Activated CD8-positive, alpha-beta T cell treated with anti-CD3 and anti-CD28 coated beads, Interleukin-2, amount 10 ng/mL, durations not matched to agents 7 days and 5 days (primary cell): ENCODE measurements at places on chromosomes 2 and 18. TPM values are rescaled to one million over a fixed set of nuclear protein-coding genes. Genes with fewer than 3 reads are reported as not detected.

DNA sequence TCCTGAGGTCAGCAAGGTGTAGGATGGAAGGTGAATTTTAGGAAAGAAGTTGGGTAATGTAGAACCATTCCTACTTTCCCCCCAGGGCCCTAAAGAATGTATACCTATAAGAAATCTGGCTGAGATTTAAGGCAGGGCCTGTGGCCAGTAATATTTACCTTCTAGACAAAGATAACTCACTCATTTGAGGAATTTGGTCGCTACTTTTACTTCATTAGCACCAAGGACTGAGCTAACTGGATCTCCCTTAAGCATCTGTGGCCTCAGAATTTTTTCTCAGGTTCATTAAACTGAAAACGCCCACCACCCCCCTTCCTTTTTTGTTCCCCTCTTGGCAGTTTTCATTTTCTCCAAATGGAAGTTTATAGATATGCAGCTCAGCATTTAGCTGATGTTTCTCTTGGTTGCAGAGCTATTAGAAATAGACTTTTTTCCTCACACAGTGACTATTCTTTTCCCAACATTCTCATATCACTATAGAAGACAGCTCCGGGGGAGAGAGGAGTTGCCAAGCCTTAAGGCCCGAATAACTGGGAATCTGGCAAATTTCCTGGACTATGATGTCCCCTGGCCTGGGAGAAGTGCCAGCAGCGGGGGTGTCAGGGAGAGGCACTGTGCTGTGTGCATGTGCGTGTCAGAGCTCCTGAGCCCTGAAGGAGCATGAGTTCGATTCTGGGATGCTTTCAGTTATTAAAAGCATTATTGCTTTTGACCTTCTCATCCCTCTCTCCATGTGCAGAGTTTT lies 310.9 kb downstream of the PRKCE start:
- no peak for DNase-seq

GRCh38 chr18:77066101-77066500 lies 66.5 kb downstream of the MBP start:
- no peak for DNase-seq

DNA sequence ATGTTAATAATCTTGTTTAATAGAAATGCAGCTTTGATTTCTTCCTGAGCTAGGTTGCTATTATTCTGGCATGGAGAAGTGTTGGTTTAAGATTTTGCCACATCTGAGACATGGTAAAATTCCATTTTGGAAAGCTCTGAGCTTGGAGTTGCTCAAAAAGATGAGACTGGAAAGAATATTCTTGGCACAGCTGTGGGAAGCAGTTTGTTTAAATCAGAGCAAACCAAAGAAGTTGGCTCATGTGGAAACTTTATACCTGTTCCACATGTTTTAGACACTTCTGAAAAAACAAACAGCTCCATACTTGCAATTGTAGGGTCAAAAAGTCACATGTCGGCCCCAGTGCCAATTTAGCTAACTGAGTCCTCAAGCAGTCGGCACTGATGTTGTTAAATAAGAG lies 116.6 kb downstream of the SLC4A3 start:
- no peak for DNase-seq

- DNase-seq = no peak
Observed at GRCh38 chr2:30865892-30866681, 58.8 kb upstream of the CAPN13 start.

DNA sequence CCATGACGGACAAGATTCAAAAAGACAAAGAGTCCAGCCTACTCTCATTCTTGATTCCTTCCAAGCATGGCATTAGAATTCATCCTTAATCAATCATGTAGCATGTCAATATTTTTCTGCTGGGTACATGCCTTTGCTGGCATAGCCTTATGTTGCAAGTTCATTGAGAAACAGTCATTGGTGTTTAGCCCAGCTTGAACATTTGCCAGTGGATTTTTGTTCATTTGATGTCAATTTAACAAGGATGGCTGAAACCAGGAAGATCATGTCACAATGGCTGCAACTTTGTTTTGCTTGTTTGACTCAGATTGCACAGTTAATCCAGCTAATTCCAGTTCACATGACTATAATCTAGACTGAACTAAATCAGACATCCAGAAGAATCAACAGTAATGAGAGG lies 1132.2 kb downstream of the LRP1B start:
- no peak for DNase-seq

- DNase-seq = no peak
Observed at GRCh38 chr2:203535784-203536585, 884 bp upstream of the RAPH1 start.

GRCh38 chr18:45518311-45519155 lies 96.7 kb upstream of the SLC14A2 start:
- no peak for DNase-seq

DNA sequence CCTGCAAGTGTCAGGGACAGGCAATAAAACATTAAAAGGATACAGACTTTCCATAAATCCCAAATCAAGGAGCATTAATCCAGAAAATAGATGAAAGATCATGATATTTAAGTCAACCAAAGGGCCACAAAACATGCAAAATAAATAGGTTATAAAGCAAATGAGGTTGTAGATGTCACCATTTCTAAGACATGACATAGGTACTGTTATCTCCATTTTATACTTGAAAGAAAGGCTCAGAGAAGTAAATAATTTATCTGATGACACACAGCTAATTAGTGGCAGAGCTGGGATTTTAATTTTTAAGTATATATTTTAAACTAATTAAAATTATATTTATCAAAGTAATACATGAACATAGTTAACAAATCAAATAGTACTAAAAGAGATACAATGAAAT lies 301.8 kb downstream of the AGPS start:
- no peak for DNase-seq

DNA sequence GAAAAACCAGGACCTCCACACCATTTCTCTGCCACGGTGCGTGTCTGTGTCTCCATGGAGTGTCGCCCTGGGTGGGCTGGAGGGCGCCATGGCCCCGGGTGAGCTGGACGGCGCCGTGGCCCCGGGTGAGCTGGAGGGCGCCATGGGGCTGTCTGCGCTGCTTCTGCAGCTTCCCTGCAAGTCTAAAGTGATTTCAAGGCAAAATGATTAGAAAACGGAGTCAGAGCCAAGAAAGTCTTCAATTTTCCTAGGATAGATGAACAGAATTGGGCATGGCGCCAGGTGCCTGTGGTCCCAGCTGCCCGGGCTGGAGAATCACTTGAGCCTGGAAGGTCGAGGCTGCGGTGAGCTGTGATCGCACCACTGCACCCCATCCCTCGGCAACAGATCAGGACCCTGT lies 27.7 kb upstream of the NFATC1 start:
- DNase-seq = no peak

DNA sequence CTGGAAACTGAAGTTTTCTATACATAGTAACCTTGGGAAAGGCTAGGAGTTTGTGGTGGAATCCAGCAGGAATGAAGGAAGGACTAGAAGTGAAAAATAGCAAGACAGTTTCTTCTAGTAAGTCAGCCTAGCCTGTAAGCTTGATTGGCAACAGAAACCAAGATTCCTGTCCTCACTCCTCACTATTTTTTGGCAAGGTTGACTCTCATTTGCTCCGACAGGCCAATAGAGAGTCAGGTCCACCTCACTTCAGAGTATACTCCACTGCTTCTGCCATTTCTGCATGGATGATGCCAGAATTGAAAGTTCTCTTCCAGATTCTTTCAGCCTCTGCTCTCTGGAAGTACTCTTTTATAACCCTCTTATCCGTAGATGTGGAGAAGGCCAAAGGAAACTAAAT lies 352.4 kb downstream of the ZNF516 start:
- DNase-seq = no peak

GRCh38 chr18:63439334-63439733 lies 17.1 kb upstream of the VPS4B start:
- peak; percentile 59 for DNase-seq

DNA sequence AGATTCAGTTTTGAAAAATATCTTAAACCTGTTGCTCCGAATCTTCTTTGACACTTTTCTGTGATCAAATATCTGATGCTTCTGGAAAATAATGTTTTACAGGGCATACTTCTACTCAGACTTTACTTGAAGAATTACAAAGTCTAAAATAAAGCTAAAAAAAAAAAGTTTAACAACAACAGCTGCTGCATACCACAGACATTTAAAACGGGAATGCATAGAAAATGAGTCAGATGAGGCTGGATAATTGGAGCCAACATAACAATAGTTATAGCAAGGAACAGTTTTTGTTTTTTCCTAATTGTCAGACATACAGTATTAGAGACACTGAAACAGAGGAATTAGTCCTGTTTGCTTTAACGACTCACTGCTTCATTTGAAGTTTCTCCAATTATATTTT lies 1090.2 kb downstream of the SUCLG1 start:
- no peak for DNase-seq

- DNase-seq = no peak
Observed at GRCh38 chr2:224927011-224927410, 115.3 kb downstream of the DOCK10 start.

GRCh38 chr2:195559431-195559914 lies 97.6 kb upstream of the SLC39A10 start:
- DNase-seq = peak; percentile 95

GRCh38 chr2:150495993-150496627 lies 8.6 kb upstream of the RND3 start:
- no peak for DNase-seq

DNA sequence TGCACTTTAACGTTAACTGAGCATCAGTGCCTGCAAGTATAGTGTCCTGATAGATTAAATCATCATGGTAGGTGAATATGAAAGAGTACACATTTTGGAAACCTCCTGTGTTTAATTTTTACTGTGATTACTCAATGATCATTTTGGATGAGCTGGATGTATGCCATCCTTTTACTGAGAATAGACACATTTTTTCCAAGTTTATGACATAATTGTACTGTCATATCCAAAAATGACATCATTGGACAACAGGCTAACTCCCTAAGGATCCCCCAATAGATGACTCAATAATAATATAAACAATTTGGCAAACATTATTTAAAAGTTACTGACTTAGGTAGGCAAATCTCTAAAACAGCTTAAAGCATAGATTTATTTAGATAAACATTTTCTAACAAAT lies 410.8 kb upstream of the REG3G start:
- DNase-seq = no peak

DNA sequence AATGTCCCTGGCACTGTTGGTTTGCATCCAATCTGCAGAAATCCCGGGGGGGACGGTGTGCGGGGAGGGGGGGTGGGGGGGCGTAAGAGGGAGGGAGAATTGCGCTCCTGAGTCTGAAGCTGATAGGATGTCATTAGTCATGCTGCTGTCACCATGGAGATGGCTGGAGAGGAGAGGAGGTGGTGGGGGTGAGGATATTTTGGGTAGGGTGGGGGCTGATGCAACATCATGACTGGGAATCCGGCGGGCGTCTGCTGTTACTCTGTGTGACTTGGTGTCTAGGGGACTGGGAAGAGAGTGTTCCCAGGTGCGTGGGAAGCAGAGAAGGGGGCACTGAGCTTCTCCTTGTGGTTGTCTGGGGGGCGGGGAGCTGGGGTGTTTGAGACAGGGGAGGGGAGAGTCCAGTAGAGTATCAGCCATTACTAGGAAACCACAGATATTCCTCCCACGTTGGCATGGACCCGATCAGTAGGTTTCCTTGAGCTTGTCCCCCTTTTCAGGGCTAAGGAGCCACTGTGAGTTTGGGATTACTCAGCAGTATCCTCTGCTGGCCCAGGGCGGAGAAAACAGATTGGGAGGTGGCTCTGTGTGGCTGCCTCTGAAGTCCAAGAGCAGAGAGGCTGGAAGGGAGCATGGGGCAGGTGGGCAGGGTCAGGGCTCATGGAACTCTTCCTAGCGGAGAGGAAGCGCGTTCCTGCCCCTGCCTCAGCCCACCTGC lies 18.9 kb downstream of the TET3 start:
- no peak for DNase-seq

GRCh38 chr2:108625186-108625827 lies 91.0 kb downstream of the LIMS1 start:
- DNase-seq = no peak

DNA sequence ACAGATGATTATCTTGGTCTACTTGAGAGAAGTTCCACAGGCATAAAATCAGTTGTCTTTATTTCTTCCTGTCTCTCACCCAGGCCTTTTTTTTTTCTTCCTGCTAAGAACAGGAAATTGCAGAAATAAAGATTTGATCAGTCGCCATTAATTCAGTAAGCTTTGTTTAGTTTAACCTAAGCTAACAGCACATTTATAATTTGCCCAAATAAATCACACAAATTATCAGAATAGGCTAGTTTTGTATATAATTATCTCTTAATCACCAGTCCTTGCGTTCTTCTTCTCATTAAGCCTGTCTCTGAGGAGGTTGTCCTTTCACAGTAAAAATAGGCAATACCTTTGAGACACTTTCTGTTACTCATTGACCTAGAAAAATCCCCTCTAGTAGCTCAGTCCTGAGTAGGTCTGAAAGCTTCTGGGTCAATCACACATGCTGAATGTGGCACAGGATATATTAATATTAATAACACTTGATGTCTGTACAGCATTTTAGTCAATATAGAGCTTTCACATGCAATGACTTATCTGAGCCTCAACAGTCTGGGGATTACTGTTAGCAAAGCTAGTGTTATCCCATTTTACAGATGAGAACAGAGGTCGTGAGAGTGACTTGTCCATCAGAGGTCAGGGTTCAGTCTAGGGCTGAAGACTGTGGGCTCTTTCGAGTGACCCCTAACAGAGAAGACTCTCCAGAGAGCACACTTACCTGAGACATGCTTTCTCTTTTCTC lies 11.2 kb upstream of the STK17B start:
- DNase-seq = no peak

DNA sequence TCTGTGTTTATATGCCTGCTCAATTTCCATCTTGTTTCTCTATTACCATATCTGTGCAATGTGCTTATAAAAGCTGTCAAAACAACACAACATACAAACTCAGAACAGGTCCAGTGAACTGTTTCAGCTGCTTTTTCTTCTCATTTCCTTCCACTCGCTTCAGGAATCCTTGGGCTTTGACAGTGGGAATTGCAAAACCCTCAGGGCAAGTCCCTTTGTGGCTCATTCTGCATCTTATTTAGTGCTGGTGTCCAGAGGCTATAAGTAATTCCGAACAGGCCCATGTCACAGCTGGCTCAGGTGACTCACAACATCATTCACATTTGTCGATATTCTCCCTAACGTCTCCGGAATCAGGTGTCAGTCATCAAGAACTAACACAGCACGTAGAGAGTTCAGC lies 309.9 kb upstream of the ZNF521 start:
- DNase-seq = no peak

The MOGAT1 gene
- total RNA-seq = not detected

The C2orf81 gene
- 1.5 TPM for total RNA-seq

The ZNF892 gene
- total RNA-seq = 3.9 TPM

The TRIM54 gene
- total RNA-seq = 0.26 TPM

The DGKD gene
- total RNA-seq = 94.2 TPM

The CCDC148 gene
- total RNA-seq = not detected

The KRTCAP3 gene
- total RNA-seq = 6.6 TPM

The ASB18 gene
- total RNA-seq = not detected

The LYG1 gene
- total RNA-seq = 1.4 TPM

The INHBB gene
- not detected for total RNA-seq

The KCNG2 gene
- not detected for total RNA-seq

The LCT gene
- 0.34 TPM for total RNA-seq

The FN1 gene
- not detected for total RNA-seq

The FOXI3 gene
- total RNA-seq = not detected

The GTF2A1L gene
- not detected for total RNA-seq

The BOLL gene
- not detected for total RNA-seq
